ENCODE measurements at places on chromosomes 1 and 21.

GRCh38 chr1:99956755-99957154 lies 13.0 kb upstream of the SLC35A3 start:
- peak; percentile 68 for DNase-seq

DNA sequence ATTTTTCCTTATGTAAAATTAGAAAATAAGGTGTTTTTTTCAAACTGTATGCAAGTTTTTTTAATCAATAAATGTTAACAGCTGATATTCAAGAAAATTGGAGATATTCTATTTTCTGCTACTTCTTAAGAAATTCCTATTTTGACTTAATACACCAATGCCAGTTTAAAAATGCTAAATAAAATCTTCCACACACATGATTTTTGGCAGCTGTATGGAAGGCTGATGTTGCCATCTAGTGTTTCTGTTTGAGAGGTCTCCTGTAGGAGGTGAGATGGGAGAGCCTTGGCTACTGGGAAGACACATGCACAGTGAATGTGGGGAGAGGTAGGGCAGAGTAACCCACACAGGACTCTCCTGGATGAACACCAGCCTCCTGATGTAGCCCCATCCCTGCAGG lies 29.2 kb upstream of the OR2B11 start:
- DNase-seq: peak; percentile 27

DNA sequence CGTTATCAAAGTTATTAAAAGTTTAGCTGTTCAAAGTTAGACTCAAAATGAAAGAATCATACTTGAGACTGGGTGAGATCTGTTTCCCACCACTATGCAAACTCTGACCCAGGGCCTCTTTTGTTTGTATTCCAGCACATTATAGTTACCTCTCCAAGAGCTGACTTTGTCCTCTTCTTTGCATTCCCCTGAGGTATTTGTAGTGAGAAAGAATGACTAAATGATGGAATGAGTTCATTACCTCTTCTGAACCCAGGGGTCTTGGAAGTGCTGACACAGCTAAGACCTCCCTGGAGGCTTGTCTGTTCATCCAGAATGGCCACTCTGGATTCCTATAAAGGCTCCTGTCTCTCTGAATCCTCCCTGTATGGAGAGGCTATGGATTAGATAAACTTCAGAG lies 62.4 kb downstream of the FGGY start:
- no peak for DNase-seq

GRCh38 chr1:155026588-155026987 lies 7.0 kb downstream of the DCST2 start:
- no peak for DNase-seq

GRCh38 chr1:181135437-181135731 lies 46.9 kb downstream of the IER5 start:
- peak; percentile 50 for DNase-seq

DNA sequence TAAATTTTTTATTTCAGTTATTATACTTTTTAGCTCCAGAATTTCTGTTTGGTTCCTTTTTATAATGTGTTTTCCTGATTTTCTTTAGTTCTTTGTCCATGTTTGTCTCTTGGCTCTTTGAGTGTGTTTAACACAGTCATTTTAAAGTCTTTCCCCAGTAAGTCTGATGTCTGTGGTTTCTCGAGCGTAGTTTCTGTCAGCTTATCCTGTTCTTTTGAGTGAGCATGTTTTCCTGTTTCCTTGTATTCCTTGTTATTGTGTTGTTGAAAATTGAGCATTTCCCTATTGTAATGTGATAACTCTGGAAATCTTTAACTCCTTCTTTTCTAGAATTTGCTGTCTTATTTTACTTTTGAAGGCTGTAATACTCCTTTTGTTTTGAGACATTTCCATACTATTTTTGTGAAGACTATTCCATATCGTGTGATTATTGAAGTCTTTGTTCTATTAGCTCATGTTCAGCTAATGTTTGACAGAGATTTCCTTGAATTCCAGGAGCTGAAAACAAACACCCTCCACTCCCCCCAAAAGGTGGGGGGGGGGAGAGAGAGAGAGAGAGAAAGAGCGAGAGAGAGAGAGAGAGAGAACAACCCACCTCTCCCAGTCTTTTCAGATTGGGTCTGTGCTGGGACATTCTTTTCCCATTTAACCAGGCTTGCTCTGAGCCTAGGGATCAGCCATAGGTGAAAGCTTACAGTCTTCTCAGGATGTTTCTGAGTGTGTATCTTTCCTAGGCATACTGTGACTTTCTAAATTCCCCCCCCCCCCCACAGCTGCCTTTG lies 38.3 kb downstream of the SDCCAG8 start:
- peak; percentile 31 for DNase-seq

GRCh38 chr1:29971703-29972102 lies 735.4 kb downstream of the PTPRU start:
- no peak for DNase-seq

DNA sequence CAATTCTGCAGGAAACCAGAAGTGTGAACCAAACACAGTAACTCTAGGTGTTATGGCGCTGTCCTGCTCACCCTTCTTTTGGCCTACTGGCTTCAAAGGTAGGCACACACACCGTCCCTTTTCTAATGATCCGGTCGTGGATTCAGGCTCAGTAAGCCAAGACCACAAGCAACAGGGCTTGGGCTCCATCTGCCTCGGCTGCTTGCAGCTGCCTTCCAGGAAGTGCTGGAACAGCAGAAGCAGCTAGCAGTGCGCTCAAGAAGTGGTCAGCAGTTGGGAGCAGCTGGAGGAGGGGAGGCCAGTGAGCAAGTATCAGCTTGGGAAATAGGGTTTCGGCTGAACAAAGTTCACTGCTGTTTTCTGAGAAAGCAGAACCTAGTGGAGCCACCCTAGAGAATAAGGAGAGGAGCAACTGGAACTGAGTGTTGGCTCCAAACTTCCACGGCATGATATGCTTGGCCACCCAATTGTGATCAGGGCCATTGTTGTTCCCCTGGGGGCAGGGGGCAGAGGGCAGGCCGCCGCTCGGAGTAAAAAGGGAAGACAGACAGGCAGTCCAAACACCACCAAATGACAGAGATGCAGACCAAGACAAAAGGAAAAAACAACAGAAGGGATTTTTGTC lies 173.4 kb downstream of the TOMM20 start:
- DNase-seq: peak; percentile 76

DNA sequence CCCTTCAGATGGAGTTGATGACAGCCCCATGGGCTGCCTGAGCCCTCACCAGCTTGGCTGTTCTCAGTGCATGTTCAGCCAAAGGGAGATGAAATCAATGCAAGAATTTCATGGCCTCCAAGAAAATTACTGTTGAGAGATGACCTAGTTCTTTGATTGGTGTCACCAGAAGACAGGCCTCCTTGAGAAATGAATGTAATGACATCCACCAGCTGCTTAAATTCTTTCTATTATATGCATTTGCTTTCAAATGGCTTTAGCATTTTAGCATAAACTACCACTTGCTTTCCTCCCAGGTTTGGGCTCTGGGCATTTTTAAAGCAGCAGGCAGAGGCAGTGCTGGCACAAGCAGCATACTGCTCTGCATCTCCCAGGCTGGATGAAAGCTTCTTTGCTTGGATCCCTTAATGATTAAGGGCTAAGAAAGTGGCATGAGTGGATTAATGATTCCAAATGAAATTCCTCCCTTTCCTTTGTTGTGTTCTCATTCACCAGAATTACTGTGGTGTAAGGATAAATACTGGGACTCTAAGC lies 278.4 kb downstream of the ZNF326 start:
- DNase-seq: no peak

DNA sequence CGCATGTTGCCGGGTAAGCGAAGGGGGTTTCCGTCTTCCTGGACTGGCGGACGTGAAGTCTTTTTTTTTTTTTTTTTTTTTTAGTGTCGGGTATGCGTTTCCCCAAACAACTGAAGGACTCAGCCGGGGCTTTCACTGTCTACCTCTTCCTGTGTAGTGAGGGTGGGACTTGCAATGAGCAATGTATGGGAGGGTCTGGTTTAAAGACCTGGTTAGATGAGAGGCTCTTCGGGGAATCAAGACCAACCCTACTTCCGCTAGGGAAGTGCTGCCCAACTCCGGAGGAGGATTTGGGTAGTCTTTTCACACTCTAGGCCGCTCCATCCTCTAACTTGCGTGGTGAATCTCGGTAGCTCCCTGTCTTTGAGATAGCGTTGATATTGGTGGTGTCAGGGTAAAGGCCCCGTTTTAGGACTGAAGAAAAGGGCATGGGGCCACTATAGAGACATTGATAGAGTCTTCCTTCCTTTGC lies 754 bp downstream of the PRRC2C start:
- DNase-seq: peak; percentile 89

DNA sequence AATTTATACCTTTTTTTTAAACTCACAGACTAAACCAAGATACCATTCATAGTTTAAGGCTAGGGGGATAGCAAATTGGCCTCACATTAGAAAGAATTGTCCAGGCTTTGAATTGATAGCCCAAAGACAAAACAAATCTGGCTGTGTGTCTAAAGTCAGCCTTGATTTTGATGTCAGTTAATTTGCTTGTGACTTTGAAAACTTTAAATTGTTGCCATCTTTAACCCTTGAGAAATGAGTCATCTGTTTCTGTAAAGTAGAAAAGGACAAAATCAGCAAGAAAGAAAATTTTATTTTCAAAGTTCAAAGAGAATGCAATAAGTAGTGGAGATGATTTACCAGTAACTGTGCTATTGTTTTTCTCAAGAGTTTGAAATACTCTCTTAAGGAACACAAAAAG lies 184.5 kb downstream of the RGS7 start:
- no peak for DNase-seq

DNA sequence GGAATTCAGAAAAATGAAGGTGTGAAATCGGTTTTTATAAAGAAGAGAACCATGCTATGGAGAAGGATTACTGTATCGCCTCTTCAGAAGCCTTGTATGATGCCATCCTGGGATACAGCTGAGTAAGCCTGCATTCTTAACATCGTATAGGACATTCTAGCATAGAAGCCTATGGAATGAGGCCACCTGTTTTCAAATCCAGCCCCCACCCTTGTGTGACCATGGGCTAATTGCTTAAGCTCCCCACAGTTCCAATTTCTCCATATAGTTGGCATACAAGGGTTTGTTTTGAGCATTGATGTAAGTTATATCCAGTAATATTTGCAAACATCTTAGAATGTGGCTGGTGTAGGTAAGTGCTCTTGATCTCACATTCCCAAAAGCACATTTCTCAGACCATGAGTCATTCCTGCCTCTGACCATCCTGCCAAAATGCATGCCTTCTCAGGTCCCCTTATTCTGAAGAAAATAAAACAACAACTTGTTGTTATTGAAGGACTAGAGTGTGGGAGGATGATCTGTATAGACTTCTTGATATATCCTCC lies 1.5 kb downstream of the OR14A2 start:
- DNase-seq: no peak

DNA sequence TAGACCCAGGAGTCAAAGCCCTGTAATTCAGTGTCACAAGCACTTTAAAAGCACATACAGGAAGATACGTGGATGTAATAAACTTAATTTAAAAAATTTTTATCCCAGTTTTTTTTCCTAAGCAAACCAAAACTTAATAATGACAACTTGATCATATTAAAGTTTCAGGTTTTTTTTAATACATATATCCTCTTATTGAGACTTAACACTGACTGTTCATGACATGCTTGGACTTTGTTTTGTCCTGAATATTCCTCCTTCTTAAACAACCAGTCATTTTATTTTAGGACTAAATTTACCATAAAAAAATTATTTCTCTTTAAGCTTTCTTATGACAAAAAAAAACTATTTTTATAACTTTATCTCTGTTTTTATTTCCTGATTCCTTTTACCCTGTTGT lies 64.1 kb downstream of the WDR4 start:
- DNase-seq: no peak

GRCh38 chr1:185559684-185560331 lies 174.4 kb upstream of the HMCN1 start:
- DNase-seq: peak; percentile 61

DNA sequence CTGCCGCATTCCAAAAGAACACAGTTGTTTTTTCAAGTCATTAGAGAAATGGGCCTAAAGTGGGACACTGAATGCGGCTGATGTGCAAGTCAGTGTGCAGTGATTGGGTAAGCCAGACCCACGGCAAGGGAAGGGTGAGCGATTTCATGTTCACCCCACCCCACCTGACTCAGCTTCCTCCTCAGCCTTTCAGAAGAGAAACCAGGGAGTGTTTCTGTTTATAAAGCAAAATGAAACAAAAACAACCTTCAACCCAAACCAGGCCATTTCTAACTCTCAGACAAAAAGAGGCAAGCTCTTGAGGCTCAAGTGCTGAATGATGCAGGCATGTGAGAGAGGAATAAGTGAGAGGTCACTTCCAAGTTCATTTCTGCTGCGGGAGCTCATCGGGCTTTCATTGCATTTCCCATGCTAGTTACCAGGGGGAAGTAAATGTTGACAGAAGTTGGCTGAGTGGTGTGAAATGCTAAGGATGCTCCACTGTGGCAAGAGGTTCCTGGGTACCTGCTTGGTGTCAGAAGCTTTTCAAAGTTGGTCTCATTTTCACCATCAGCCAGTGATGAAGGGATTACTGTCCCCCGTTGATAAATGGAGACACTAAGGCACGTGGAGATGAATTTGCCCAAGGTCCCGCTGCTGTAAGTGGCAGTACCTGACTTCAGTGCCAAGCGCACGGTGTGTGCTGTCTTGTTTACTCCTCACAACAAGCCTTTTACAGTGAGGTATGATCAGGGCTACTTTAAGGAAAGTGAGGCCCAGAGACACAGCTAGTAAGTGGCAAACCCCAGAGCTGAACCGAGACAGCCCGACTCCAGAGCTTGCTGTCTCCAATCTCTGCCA lies 29.1 kb downstream of the STPG1 start:
- peak; percentile 96 for DNase-seq

- no peak for DNase-seq
Measured at GRCh38 chr1:202186327-202186726, 7.3 kb upstream of the LGR6 start.

DNA sequence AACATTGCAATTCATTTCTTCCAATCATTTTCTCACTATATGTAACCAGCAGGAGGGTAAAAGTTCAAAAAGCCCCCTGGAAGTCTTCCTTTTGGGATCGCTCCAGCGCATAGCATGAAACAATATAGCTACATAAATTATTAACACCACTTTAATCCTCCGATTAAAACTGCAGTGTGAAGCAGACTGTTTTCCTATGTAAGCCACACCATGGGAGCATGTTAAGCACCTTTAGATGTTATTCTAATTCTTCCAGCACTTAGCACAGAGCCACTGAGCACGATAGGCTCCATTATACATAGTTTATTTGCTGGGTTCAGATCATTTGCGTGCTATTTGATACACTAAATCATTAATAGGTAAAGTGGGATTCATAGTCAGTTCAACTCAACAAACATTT lies 18.4 kb upstream of the GADD45A start:
- DNase-seq: no peak

DNA sequence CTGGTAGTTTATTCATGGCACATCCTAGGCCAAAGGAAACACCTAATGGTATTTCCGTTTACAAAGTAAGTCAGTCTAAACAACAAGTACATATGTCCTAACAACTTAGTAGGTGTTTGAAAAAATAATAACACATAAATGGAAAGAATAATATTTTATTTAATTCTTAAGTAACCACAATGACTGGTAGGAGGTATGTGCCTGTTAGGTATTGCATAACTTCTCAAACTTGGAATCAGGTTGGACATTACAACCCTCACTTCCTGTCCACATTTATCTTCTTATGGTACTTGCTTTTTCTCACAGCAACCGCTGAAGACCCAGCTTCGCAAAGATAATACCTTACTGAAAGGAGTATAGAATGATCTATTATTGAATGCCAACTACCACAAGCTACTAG lies 64.2 kb downstream of the VPS13D start:
- DNase-seq: no peak

- peak; percentile 21 for DNase-seq
Measured at GRCh38 chr1:82091729-82092128, 291.0 kb downstream of the ADGRL2 start.

- peak; percentile 72 for DNase-seq
Measured at GRCh38 chr1:37691497-37692077, 729 bp upstream of the CDCA8 start.

All from mesenchymal stem cell (in vitro differentiated cells and primary cell).